Stimulated activated naive B cell treated with anti-CD40 and anti-IgM and Interleukin-4, amounts not matched to agents 10 μg/mL and 1 μg/mL and 100 μg/mL, for 72 hours (primary cell): ENCODE measurements at places on chromosomes 7 and 10.
A peak's percentile ranks its signal among the peaks of the same experiment; 100 is the strongest.

- no peak for DNase-seq
These were observed 177.0 kb downstream of the AUTS2 start for GRCh38 chr7:69775231-69775771.

- no peak for DNase-seq
These were observed 2.8 kb downstream of the CALHM3 start for GRCh38 chr10:103476046-103476768.

- DNase-seq = no peak
These were observed 52.9 kb downstream of the CALD1 start for GRCh38 chr7:134832367-134832766.

DNA sequence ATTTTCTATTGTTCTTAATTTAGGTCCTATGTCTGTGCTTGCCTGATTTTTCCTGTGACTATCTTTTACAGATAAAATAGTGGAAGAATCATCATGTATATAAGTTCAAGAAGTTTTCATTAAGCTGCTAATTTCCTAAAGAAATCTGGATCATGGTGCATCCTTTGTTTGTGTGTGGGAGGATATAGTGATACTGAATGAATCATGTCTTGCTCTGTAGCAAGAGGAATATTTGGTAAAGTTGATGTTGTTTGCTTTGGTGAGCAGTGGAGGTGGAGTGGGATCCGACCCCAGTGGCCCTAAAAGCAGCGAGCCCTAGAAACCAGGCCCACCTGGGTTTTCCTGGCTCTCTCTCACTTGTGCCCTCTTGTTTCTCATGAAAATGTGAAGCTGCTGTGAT, 83.7 kb downstream of the CCNY start:
- no peak for DNase-seq

- DNase-seq = no peak
These were observed 35.4 kb upstream of the WNT8B start for GRCh38 chr10:100427374-100427773.

DNA sequence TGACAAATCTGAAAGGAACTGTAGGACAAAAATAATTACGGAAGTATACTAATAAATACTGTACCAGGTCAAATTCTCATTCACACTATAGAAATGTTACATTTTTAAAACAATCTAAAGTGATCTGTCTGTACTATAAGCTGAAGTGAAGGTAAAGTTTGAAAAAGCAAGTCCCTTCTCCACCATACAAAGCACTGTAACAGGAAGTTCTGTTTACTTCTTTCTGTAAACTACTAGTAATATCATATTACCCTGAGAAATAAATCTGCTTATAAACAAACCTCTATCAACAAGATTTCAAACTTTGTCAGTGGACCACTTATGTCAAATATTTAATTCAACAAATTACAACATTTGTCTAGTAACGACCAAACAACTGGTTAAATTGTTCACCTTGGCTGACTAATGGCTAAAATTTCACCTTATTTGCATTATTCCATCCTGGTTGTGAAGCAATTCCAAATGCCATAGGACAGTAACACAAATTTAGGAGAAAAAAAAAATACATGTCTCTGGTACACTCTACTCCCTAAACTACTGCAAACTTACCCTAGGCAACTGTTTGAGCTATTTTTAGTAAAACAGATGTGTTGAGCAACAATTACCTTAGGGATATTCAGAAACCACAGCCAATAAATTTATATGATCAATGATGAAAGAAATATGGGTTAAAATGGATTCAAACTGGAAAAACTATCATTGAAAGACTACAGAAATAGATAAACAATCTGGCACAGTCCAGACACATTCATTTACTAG, 126.0 kb downstream of the NRBF2 start:
- no peak for DNase-seq

GRCh38 chr10:58994226-58995057, 182.0 kb upstream of the PHYHIPL start:
- DNase-seq = no peak

- no peak for DNase-seq
These were observed 120.1 kb downstream of the PTPN20 start for GRCh38 chr10:47031211-47031900.

DNA sequence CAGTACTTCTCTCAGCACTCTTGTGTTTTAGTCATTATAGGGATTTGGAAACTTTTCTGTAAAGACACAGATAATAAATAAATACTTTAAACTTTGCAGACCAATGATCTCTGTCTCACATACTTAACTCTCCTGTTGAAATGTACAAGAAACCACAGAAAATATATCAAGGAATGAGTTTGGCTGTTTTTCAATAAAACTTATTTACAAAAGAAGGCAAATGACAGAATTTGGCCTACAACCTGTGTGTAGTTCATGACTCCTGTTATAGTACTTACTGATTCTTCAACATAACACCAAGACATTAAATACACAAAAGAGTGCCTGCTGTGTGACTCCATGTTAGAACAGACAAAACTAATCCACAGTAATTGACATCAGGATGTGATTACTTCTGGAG, 510.0 kb upstream of the PHF14 start:
- DNase-seq = no peak

DNA sequence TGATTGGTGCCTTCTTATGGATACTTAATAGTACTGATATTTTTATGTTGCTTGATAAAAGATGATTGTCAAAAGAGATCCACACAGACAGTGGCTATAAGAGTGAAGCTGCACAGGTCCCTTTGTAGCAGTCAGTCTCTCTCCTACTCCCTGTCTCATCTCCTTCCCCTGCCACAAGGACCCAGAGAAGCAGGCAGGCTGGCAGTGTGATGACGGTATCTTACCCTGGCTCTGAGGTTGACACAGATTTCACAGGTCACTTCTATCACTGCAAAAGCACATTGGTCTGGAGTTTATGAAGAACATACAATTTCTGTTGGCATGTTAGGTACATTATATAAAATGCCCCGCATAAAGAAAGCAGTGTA, 64.4 kb upstream of the AHR start:
- peak; percentile 0 for DNase-seq

- no peak for DNase-seq
These were observed 63.1 kb downstream of the DOCK4 start for GRCh38 chr7:112143136-112143535.

DNA sequence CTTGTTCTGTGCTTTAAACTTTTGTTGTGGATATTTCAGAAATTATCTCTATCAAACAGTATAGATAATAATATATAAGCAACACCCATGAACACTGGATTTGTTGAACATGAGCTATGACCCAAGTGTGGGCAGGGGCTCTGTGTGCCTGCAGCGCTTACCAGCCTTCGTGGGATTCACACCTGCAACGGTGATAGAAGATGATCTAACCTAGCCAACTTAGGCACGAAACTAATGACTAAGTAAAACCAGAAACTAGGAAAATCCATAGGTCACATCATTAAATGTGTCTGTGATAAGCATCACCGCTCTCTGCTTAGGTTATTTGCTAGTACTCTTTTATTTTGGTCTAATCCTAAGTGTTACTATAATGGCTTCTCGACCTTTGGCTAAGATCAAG, 18.0 kb downstream of the SPAG6 start:
- DNase-seq = no peak

GRCh38 chr7:44102846-44103565, 1.1 kb upstream of the AEBP1 start:
- no peak for DNase-seq

GRCh38 chr7:22858640-22859561, 36.3 kb upstream of the TOMM7 start:
- no peak for DNase-seq

DNA sequence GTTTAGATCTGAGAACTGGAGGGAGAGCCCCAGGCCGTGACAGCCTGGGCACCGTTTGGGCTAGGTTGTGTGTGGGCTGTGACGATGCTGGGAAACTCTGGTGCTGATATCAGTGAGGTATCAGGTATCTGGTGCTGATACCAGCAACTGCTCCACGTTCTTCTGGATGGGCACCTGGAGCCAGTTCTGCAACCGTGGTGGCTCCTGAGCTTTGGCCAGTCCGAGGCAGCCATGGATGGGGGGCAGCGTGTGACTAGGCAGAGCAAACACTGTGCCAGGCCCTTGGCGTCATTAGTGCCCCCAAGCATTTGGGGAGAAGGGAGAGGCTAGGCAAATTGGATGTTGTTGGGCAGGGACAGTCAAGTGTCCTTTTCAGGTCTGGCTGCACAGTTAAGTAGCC, 57.9 kb downstream of the ZNF467 start:
- no peak for DNase-seq

DNA sequence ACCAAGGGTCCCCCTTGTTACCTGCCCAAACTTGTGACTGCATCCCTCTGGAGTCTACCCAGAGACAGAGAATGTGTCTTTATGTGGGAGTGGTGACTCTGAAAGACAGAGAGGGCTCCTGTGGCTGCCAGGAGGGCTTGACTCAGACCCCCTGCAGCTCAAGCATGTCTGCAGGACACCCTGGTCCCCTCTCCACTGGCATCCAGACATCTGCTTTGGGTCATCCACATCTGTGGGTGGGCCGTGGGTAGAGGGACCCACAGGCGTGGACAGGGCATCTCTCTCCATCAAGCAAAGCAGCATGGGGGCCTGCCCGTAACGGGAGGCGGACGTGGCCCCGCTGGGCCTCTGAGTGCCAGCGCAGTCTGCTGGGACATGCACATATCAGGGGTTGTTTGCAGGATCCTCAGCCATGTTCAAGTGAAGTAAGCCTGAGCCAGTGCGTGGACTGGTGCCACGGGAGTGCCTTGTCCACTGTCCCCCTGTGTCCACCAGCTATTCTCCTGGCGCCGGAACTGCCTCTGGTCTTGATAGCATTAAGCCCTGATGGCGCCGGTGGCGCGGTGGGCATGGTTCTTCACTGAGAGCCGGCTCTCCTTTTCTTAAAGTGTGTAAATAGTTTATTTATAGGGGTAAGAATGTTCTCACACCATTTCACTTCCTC, 19.4 kb upstream of the SH2D4B start:
- no peak for DNase-seq

DNA sequence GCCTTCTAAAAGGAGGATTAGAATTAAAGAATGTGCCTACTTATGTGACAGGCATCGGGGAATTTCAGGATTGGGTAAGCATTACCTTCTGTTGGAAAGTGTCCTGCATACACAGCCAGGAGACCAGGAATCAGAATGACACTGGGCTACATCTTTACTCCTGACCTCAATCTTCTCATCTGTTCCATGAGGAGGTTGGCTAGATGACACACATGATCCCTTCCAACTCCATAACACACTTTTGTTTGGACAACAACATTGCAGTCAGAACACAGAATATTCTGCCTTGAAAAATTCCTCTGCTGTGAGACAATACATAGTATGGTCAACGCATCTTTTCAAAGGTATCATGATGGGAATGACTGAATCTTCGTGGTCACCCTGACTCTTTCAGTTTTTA, 1281.2 kb upstream of the SORCS1 start:
- no peak for DNase-seq

DNA sequence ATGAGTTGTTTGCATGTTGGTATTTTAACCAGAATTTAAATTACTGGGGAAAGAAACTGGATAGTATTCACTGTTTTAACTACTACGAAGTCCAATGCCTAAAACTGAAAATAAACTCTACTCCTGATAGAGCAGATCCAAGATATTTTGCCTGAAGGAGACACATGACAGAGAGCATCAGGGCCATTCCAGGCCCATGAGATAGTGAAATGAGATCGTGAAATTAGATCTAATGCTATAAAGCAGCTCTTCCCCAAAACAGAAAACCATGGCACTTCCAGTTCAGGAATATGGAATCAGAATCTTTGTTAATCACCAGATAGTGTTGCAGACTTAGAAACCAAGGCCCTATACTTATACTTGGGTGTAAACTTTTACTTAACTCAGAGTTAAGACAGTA, 124.3 kb upstream of the CACNA2D1 start:
- DNase-seq = no peak

- no peak for DNase-seq
These were observed 827.0 kb upstream of the IGFBP3 start for GRCh38 chr7:46747869-46748576.

DNA sequence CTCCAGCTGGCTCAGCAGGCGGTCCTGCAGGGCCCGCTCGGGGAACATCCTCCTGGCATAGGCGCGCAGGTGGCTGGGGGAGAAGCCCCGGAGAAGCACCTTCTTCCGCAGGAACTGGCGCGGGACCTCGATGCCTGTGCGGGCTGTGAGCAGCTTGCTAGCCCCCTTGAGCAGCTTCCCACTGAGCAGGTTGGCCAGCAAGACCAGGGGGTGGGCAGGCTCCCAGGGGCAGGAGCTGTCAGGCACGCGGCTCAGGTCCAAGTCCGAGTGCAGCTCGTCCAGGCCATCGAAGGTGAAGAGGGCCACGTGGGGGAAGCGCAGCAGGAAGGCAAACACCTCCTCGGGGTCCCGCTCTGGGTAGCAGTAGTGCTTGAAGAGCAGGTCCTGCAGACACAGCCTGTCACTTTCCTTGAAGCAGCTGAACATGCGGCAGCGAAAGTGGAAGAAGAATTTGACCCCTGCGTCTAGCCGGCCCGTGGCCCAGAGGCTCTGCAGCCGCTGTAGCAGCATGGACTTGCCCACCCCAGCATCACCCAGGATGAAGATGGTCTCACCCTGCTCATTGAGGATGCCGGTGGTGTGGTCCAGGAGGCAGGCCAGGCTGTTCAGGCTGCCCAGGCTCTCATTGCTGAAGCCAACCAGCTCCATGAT, 26.2 kb downstream of the NOD1 start:
- no peak for DNase-seq

DNA sequence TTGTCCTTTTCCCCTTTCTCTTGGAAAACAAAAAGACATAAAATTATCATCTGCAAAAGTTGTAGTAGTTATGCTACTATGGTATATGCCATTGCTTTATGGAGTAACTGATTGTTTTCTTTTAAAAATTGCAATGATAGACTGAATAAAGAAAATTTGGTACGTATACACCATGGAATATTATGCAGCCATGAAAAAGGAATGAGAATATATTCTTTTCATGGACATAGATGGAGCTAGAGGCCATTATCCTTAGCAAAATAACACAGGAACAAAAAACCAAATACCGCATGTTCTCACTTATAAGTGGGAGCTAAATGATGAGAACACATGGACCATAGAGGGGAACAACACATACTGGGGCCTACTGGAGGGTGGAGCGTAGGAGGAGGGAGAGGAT, 538.8 kb downstream of the PLXDC2 start:
- DNase-seq = no peak

GRCh38 chr10:63093227-63093626, 39.9 kb upstream of the NRBF2 start:
- no peak for DNase-seq

GRCh38 chr10:18157881-18158280, 17.7 kb downstream of the CACNB2 start:
- no peak for DNase-seq
